ENCODE measurements at places on chromosomes 7 and 10.

GRCh38 chr7:88357294-88357693 is 50.6 kb upstream of the STEAP4 start:
- no peak for DNase-seq

DNA sequence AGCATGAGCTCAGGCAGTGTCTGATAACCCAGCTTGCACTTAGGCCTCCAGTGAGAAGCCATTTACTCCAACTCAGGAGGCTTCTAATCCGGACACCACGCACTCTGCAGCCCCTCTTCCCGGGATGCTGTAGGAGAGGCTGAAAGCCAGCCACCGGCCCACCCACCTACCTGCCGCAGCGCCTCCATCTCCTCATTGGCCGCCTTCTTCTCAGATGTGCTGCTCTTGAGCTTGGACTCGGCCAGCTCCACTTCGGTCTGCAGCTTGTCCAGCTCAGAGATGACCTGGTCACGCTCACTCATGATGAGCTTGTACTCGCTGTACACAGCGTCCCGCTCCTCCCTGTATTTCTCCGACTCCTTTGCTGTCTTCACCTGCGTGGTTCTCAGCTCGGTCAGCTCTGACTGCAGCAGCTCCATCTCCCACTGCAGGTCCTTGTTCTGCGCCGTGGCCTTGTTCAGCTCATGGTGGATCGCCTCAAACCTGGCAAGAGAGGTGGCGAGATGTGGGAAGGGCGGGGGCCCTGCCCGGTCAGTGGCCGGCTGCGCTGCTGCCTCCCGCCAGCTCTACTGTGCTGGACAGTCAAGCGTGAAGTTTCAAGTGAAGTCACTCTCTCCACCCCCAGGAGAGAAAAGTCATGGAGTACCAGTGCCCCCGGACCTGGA is 84.7 kb downstream of the DLG5 start:
- no peak for DNase-seq

- no peak for DNase-seq
Measured at GRCh38 chr7:102012941-102013461, 195.6 kb downstream of the CUX1 start.

- no peak for DNase-seq
Measured at GRCh38 chr7:132207211-132207610, 369.1 kb downstream of the PLXNA4 start.

- DNase-seq = no peak
Measured at GRCh38 chr10:132293201-132293812, 14.4 kb downstream of the STK32C start.

- no peak for DNase-seq
Measured at GRCh38 chr7:116843378-116843777, 19.0 kb upstream of the CAPZA2 start.

DNA sequence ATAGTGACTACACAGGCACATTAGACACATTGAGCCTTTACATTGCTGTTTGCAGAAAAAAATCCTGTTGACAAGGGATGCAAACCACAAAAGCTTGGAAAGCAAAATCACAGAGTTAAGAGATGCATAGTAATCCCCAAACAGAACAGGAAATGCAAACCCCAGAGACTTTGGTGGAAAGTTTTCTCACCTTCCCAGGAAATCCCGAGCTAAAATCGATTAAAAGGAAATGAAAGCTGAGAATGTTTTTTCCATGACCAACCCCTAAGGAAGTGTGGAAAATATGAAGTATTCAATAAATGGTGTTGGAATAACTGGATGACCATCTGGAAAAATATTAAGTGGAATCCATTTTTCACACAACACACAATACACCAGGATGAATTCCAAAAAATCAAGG is 598.7 kb downstream of the GRID1 start:
- DNase-seq = no peak

- DNase-seq = no peak
Measured at GRCh38 chr10:70675496-70676161, 3.3 kb downstream of the ADAMTS14 start.

DNA sequence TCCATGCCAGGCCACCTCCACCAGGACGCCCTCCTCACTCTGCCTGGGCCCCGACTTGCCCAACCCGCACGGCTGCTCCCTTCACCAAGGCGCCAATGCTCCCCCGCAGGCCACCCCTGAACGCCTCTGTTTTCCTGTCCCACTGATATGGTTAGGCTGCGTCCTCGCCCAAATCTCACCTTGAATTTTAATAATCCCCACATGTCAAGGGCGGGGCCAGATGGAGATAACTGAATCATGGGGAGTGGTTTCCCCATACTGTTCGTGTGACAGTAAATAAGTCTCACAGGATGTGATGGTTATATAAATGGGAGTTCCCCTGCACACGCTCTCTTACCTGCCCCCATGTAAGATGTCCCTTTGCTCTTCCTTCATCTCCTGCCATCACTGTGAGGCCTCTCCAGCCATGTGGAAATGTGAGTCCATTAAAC is 29.8 kb downstream of the RSU1 start:
- peak; percentile 40 for DNase-seq

- no peak for DNase-seq
Measured at GRCh38 chr10:128833671-128834070, 633.4 kb upstream of the MGMT start.

GRCh38 chr7:37440738-37441385 is 7.8 kb downstream of the ELMO1 start:
- no peak for DNase-seq

- DNase-seq = no peak
Measured at GRCh38 chr7:19051767-19052375, 65.6 kb downstream of the TWIST1 start.

- DNase-seq = no peak
Measured at GRCh38 chr7:150721970-150722373, 5.6 kb downstream of the GIMAP1 start.

GRCh38 chr10:87615856-87616255 is 43.8 kb upstream of the PAPSS2 start:
- no peak for DNase-seq

DNA sequence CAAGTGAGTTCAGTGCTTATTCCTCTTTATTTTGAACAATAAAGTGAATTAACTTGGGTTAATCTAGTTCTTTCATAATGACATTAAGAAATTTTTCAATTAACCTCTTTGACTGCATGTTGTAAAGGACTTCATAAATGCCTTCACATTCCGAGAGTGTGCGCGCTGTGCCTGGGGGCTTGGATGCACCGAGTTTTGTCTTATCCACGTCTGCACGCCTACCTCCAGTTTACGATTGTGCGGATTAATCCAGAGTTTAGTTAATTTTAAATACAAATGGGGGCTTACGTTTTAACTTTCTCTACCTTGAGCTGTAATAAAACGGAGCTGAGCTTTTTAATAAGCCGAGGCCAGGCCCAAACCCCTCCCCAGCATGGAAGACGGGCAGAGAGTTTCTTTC is 120.4 kb downstream of the EBF3 start:
- DNase-seq = no peak

DNA sequence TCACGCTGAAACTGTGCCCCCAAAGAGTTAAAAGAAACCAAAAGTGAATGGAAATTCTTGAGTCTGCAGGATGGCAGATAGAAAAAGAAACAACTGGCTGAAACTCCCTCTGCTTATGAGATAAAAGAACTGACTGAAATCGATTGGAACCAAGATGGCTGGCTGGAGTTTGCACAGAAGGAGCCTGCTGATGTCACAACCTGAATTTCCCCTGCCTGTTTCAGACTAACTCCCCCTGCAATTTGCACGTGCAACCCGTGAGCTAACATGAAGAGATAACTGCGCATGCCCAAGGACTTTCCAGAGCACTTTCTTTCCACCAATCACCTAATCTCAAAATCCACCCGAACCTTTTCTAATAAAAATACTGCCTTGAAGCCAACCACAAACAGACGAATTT is 435.5 kb downstream of the CALN1 start:
- no peak for DNase-seq

DNA sequence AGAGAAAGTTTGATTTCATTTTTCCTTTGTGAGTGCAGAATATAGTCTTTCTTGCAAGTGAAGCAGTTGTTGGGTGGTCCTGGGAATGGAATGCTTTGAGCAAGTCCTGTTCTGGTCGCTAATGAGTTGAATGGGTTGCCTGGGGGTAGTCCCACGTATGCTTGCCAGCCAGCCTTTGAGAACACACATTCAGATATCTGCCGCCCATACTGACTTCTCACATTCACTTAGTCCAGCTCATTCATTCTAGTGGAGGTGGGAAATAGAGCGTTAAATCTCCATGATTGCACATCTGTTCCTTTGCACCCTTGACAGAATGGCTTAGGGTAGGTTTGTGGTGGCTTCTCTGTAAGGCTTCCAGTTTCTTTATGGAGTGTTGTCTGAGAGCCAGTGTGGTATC is 256.6 kb downstream of the SORCS3 start:
- DNase-seq = no peak

- DNase-seq = peak; percentile 93
Measured at GRCh38 chr10:110919349-110919931, at the start of gene SHOC2. Gene SHOC2 (plus strand): TSS chr10:110919604. CDS start chr10:110964359, 44,755 bp downstream.

- DNase-seq = no peak
Measured at GRCh38 chr7:2087744-2088143, 145.0 kb downstream of the MAD1L1 start.

GRCh38 chr7:106608661-106609060 is 52.3 kb downstream of the CCDC71L start:
- DNase-seq = no peak

DNA sequence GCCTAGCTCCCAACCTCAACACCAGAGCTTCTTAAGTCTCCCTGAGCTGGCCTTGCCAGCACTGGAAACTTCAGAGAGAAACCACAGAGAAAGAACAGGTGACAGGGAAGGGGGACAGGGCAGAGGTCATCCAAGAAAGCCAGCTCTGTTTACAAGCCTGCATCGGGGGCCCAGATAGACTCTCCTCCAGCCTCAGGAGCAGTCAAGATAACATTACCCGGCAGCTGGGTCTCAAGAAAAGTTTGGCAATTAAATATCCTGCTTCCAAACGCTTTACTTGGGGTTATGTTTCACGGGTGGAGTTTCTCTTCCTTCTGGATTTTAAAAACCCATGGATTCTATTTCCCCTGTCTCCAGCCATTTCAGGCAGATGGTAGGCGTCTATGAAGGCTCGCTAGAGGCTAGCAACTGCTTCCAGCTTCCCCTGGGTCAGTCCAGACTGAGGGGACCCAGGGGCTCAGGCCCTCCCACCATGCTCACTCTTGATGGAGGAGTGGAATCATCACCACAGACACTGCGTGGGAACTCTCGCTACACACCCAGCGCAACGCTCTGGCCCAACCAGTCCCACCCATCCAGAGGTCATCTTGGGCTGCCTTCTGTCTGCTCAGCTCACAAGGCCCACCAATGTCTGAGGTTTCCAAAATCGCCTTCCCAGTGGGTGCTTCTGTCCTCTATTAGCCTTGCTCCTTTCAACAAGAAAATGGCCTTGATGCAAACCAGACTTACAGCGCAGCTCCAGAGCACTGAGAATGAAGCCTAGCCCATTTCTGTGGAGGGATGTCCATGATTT is 48.8 kb downstream of the SH3PXD2A start:
- DNase-seq = no peak

- DNase-seq = no peak
Measured at GRCh38 chr7:23380961-23381360, 81.8 kb downstream of the MALSU1 start.

GRCh38 chr10:84632866-84633265 is 304.5 kb downstream of the CCSER2 start:
- no peak for DNase-seq

DNA sequence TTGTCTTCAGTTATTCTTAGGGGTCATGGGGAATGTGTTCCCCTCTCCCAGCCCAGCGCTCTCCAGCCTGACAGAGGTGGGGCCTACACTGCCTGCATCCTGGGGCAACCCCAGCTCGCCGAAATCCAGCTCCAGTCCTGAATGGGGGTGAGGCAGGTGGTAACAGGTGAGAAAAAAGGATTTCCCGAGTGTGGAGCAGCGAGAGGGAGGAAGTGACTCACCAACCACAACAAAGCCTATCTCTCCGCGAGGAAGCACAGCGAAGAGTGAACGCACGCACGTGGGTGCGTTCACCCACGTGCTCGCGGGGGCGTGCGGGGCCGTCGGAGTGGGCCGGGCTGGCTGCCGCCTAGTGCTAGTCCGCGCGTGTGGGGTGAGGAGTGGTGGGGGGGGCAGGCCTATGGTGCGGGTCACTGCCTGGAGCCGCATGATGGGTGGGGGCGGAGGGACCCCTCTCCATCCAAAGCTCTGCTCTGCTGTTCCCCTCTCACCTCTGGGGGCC is 855 bp upstream of the PALD1 start:
- peak; percentile 51 for DNase-seq

- DNase-seq = no peak
Measured at GRCh38 chr7:150719436-150719835, 3.0 kb downstream of the GIMAP1 start.

DNA sequence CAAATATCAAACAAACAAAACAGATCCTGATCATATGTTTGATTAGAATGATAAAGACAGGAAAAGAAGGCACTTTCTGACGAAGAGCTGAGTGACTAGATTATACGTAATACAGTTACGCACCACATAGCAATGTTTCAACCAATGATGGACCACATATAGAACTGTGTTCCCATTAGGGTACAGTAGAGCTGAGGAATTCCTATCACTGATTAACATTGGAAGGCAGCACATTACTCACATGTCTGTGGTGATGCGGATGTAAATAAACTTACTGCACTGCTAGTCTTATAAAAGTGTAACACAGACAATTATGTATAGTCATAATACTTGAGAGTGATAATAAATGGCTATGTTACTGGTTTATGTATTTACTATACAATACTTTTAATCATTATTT is 98.3 kb downstream of the PTN start:
- no peak for DNase-seq

DNA sequence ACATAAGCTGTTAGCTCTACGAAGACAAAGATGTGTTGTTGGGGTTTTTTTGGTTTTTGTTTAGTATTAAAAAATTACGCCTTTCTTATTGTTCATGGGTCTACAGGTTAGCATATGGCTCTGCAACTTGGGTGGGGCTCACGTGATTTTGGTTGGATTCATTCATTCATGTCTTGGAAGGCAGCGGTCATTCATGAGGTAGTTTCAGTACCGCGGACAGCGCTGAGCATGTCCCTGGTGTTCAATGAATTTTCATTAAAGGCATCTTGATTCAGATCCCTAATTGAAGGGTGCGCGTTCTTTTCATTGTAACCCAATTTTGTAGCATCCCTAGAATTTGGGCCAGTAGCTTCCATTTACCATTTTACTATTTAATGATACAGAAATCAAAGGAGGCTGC is 42.9 kb upstream of the TCERG1L start:
- no peak for DNase-seq

- DNase-seq = no peak
Measured at GRCh38 chr7:74617180-74617744, 40.3 kb upstream of the GTF2I start.

DNA sequence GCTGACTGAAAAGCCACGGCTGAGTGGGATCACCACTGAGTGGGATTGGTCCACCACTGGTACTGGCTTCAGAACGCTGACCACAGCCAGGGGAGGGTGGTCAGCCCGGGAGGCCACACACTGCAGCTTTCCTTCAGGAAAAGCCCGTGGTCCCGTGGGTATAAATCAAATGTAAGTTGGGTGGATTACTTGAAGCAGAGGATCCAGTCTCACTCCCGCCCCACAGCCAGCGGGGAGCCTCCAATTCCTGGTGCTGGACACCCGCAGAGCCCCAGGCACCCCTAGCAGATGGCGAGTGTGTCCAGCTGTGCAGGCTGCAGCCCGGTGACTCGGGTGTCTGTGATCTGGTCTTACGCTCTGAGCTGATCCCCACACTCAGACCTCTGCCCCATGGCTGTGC is 231.1 kb upstream of the ZNF32 start:
- no peak for DNase-seq

GRCh38 chr7:22251281-22251680 is 105.7 kb downstream of the RAPGEF5 start:
- no peak for DNase-seq

- DNase-seq = no peak
Measured at GRCh38 chr7:153422291-153423209, 629.6 kb upstream of the DPP6 start.

Data from stimulated activated CD8-positive, alpha-beta memory T cell treated with anti-CD3 and anti-CD28 coated beads, Interleukin-15, amount 100 ng/mL, for 1 hour (primary cell).